ENCODE measurements at places on chromosomes 12 and 14. TPM values are rescaled to one million over a fixed set of nuclear protein-coding genes. Genes with fewer than 3 reads are reported as not detected.

DNA sequence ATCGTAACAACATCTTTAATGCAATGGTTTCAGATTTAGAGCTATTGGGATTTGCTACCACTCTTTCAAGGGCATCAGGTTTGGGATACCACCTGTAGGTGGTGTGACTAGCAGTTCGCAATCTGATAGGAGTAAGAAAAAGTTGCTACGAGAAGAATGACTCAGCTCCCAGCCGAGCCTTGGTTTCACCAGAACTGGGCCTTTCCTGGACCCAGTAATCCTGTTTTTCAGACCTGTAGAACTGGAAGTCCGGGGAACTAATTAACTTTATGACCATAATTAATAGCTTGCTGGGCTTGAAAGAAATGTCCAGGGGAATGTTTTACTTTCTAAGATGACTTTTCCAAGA, 770 bp downstream of the ABHD4 start:
- peak; percentile 65 for DNase-seq

Gene KRT80
- 4.9 TPM for total RNA-seq

GRCh38 chr12:6792522-6793201, 3.3 kb downstream of the CD4 start:
- DNase-seq, result no peak

Gene ALDH1L2
- total RNA-seq, result 1.3 TPM

- DNase-seq, result no peak
These were observed 49.9 kb downstream of the ZNF641 start for GRCh38 chr12:48300774-48301173.

Gene LRRC9
- total RNA-seq, result not detected

Gene EGLN3
- 292 TPM for total RNA-seq

Gene SCFD1
- 78.7 TPM for total RNA-seq

Gene CEP128
- 11.6 TPM for total RNA-seq

DNA sequence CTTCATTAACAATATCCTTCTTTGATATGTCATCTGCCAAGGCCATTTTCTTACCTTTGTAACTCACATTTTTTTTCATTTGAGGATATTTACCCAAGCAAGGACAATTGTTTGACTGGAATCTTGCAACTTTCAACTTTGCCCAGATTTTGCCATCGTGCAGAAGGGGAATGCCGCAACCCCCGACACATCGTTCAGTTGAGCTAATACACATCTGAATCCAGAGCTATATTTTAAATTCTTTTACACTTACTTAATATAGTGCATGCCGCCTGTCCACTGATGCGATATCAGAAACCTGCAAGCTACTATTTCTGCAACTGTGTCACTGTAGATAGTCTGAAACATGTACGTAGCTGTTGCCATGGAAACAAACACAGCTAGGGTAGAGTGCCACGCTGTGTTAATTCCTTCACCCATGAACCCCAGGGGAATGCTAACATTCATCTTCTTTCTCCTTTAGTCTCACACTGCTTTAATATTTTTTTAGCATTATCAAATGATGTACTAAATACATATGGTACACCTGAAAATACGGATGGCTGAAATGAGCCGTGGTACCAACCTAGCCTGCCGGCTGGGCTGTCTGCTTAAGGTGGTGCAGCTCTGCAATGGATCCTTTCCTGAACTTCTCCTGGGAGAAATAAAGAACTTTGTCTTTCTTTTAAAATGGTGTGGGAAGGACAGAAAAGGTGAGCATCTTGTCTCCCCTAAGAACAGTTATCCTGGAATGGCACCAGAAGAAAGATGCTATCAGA, 77.0 kb upstream of the FOXN3 start:
- DNase-seq, result no peak

Measured in colonic mucosa (tissue), 4 donors.